Dermis blood vessel endothelial cell (primary cell): ENCODE measurements at places on chromosomes 7 and 10. TPM values are rescaled to one million over a fixed set of nuclear protein-coding genes. Genes with fewer than 3 reads are reported as not detected.
A peak's percentile ranks its signal among the peaks of the same experiment; 100 is the strongest.

Gene RBP3
- total RNA-seq: not detected in 2 replicates

DNA sequence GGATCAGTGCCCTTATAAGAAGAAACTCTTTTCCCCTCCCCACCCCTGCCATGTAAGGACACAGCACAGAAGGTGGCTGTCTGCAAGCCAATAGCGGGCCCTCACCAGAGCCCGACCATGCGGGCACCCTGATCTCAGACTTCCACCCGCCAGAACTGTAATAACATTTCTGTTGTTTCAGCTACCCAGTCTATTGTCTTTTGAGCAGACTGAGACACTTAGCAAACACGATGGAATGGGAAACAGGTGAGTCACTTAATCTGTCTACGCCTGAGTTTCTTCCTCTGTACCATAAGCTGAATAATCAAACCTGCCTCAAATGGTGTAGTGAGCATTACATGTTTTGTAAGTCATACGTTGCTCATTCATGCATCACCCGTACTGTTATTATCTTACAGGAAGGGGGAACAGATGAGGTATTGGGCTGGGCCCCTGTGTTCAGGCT lies 58.2 kb downstream of the STRA8 start:
- DNase-seq: peak; percentile 95

Gene NPTX2
- total RNA-seq: 3.7 and 18.5 TPM in 2 replicates

Gene ABCB4
- 0.14 and 0.34 TPM in 2 replicates for total RNA-seq

GRCh38 chr10:125672884-125673283 lies 10.1 kb downstream of the TEX36 start:
- DNase-seq: no peak

- no peak for DNase-seq
Measured at GRCh38 chr10:72075376-72076115, 12.8 kb downstream of the SPOCK2 start.

Gene CDNF
- 0.56 and 1.9 TPM in 2 replicates for total RNA-seq

DNA sequence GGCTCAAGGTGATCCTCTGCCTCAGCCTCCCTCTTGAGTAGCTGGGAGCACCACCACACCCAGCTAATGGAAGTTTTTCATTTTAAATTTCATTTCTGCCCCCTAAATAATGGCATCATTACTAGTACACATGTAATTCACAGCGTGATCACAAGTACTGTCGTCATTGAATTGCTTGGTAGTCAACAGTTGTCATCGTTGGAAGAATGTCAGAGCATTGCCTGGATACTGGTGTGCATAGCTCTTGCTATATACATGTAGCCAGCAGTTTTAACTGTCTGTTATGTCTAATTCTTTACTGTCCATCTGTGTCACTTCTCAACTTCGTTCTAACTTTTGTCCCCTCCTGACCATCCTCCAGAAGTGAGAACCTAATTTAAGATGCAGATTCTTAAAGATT lies 62.1 kb downstream of the CRPPA start:
- DNase-seq: no peak

DNA sequence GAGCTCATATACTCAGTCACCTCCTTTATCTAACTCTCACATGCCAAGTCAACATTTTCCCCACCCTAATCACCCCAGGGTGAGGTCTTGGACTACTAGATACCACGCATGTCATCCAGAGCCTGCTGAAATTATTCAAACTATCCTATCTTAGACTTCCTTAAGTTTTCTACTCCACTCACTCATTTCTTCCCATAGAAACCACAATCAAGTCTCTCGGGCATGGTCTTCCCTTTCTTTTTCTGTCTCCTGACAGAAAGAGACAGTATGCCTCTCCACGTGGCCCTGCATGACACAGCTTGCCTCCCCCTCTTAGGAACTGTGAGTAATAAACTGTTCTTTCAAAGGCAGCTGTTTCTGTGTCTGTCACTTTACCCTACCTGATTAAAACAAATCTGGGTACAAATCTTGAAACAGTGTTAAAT lies 29.4 kb downstream of the TAS2R41 start:
- no peak for DNase-seq

- DNase-seq: no peak
Measured at GRCh38 chr10:44982496-44982895, 3.9 kb upstream of the DEPP1 start.

GRCh38 chr7:148172920-148173319 lies 417.6 kb upstream of the C7orf33 start:
- no peak for DNase-seq

Gene ASZ1
- not detected in 2 replicates for total RNA-seq

DNA sequence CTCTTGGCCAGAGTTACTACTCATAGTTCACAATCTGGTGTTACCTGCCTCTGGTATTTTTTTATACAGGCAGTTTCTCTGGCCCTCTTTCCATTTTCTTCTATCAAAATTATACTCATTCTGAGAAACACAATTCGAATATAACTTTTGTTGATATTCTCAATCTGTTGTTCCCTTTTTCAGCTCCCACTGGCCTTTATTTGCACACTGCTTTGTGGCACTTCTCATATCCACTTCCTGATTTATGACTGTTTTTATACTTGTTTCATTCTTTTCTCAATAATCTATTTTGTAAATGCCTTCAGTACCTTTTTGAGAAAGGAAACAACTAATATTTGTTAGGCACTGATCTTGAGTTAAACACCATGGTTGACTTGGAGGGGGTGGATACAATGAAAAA lies 93.8 kb upstream of the HDAC9 start:
- DNase-seq: no peak

DNA sequence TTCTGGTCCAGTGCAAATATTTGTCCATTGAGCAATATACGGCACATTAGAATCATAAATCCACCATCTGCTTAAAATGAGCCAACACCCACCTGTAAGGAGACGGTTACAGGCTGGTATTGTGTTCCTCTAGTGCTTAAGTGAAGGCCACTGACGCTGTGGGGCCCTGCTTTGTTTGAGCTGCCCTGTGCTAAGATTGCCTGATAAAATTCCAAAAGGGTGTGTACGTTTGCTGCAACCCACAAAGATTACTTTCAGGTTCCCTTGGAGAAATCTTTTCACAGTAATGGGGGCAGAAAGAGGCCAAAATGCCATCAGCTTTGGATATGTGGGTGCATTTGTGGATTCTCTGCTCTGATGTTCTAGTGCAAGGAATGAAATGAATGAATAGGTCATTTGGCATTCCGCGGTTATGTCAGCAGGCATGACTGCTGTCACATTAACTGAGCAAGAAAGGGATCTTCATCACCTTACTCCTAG lies 34.4 kb downstream of the AGR3 start:
- DNase-seq: no peak

Gene ZNF394
- total RNA-seq: 26.0 and 41.7 TPM in 2 replicates
